DMS79 treated with DMSO at 0.1 percent for 48 hours (cell line): ENCODE measurements at places on chromosomes 3 and 15.

- no peak for DNase-seq
Observed at GRCh38 chr3:98628317-98628716, 34.9 kb upstream of the CPOX start.

GRCh38 chr15:85795337-85796305 is 896 bp upstream of the KLHL25 start:
- DNase-seq: no peak

GRCh38 chr3:16309558-16309957 is 44.5 kb downstream of the OXNAD1 start:
- no peak for DNase-seq

GRCh38 chr15:75483961-75484360 is 32.5 kb upstream of the SIN3A start:
- no peak for DNase-seq

DNA sequence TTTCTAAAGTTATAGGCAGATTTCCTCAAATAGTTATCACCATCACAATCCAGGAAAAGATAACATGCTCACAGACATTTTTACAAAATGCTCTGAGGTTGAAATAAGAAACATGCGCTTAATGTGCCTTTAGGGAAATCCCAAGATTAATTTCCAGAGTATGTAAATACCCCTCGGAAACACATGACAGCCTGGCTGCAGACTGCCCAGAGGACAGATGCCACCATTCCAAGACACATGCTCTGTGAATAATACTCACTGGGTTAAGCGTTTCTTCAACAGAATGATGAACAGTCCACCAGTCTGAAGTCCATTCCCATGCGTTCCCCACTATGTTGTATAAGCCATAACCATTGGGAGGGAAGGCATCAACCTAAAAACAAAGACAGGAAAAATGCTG is 56.5 kb downstream of the SUMF1 start:
- no peak for DNase-seq

GRCh38 chr3:39990532-39990931 is 181.1 kb downstream of the MYRIP start:
- peak; percentile 3 for DNase-seq

DNA sequence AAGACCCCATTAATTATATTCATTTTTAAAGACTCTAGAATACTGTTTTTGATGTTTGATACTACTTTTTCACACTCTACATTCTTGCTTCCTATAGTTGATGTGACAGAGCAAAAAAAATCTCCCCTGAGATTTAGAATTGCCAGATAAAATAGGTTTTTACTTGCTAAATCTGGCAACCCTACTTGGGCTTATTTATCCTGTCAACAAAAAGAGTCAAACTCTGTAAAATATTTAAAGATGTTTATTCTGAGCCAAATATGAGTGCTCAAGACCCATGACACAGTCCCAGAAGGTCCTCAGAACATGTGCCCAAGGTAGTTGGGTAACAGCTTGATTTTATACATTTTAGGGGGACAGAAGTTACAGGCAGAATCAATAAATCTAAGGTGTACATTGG is 72.3 kb downstream of the DAPK2 start:
- DNase-seq: no peak
